ENCODE measurements at places on chromosomes 2 and 18.

DNA sequence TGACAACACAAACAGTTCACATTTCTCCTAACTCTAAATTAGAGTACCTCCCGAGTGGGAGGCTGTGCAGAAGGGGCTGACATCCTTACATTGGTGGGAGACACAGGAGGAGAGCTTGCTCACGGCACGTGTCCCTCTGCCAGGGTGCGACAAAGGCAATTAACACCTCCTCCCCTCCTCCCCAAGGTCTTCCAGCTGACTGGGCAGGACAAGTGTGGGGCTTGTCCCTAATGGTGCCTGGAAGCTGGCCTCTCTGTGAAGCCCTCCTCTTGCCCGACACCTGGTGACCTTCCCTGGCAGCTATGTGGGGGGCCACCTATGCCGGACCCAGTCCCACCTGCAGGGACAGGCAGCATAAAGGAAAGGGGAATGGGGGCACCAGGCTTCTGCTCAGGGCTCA, 57.0 kb downstream of the FAM168B start:
- DNase-seq = no peak

DNA sequence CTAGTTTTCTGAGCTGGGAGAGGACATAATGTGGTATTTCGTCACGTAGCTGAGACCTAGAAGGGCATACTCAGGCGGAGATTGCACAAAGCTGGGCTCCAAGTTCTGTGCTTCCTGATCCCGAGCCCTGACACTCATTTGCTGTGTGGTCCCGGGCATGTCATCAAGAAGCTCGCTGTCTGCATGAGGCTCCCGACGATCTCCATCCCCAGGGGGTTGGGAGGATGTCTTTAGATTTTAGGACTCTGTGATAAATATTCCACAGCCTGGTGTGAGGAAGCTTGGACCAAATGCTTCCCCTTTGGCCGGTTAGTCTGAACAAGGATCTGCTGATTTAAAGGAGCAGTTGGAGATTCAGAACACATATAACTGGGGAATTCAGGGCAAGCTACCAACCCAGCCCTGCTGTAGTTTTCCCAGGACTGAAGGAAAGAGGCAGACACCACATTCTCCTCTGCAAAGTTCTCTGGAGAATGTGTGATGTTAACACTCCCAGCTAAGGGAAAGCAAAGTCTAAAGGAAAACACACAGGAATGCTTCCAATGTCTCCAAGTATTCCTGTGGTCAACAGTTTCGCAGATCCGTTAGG, 2.3 kb downstream of the KCNE4 start:
- no peak for DNase-seq

DNA sequence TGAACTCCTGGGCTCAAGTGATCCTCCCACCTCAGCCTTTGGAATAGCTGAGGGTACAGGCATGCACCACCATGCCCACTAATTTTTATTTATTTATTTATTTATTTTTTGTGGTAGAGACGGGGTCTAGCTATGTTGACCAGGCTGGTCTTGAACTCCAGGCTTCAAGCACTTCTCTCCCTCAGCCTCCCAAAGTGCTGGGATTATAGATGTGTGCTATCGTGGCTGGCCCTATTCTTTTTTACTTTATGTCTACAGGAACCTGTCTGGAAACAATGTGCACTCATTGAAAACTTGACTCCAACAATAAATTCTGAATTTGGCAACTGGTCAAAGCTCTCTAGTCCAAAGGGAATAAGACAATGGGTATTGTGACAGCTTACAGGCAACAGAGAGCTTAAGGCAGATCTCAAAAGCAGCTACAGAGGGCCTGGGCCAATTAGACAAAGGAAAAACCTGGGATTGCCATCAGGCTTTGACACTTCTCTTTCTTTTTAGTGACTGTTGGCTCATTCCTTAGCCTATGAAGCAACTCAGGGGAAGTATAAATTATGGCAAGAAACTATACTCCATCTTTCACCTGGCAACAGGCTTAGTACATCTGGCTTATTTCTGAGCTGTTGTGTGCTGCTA, 55.1 kb upstream of the RAPGEF4 start:
- DNase-seq = no peak

DNA sequence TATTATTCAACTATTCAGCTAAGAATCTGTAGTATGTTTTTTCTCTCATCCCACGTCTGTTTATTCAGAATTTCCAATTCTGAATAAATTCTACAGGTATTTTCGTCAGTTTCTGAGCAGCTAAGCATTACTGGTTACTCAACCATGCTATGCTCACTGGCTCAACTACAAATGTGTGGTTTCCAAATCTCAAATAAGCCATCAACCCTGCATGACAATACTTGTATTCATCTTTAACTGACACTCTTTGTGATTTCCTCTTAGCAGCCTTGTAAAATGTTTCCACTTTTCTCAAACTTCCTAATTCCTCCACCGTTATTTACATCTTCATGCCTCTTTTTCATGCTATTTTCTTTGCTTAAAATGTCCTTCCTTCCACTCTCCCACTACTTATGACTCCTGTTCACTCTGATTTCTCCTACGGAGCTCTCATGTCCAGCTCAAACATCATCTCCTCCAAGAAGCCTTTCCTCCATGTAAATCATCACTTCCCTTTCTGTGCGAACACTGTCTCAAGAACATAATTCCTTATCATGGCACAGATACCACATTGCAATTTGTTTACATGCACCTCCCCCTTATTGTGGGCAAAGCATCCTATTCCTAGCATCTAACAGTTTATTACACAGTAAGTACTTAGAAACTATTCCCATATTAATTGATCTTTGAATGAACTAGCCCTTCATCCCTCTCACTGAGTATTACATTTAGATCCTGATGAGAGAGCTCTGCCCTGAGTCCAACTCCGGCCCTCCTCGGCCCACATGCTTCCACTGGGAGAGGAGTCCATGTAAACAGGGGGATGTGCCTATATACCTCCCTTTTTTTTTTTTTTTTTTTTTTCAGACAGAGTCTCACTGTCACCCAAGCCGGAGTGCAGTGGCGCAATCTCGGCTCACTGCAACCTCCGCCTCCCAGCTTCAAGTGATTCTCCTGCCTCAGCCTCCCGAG, 10.5 kb downstream of the CCDC88A start:
- no peak for DNase-seq

DNA sequence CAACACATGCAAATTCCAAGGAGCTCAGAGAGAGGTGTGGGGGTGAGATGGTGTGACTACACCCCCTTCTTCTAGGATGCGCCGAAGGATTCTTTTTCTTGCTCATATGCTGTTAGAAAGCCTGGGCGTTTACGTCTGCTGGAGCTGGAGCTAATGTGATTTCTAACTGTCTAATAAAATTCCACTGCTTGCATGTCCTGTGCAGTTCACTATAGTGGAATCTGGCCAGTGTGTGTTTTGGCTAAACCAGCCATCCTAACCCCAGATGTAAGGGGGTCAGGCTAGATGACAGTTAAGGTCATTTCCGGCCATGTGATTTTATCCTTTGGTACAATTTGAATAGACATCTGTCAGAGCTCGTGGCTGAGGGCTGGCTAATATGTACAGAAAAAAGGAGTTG, 194.1 kb downstream of the PRKCE start:
- DNase-seq = no peak

GRCh38 chr2:145221032-145221431, 701.1 kb upstream of the ZEB2 start:
- DNase-seq = no peak

GRCh38 chr2:188512456-188512855, 220.8 kb downstream of the GULP1 start:
- no peak for DNase-seq

DNA sequence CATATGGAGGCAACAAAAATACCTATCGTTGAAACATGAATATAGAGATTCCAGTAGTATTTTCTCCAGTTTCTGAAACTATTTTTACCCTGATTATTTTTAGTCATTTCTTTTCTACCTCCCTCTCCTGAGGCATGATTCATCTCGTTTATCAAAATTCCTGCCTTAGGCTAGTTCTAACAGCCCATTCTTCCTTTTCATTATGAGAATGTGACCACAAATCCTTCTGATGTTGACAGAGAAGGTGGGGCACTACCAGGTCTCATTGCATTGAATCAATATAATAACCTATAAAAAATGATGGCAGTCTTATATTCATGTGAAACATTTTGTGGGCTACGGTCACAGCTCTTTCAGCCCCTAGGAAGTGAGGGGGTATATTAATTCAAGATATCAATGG, 406.5 kb upstream of the UBE2E3 start:
- DNase-seq = no peak

GRCh38 chr2:181131584-181131983, 151.2 kb downstream of the UBE2E3 start:
- no peak for DNase-seq

GRCh38 chr18:12423820-12424219, 16.1 kb downstream of the PRELID3A start:
- DNase-seq = no peak

DNA sequence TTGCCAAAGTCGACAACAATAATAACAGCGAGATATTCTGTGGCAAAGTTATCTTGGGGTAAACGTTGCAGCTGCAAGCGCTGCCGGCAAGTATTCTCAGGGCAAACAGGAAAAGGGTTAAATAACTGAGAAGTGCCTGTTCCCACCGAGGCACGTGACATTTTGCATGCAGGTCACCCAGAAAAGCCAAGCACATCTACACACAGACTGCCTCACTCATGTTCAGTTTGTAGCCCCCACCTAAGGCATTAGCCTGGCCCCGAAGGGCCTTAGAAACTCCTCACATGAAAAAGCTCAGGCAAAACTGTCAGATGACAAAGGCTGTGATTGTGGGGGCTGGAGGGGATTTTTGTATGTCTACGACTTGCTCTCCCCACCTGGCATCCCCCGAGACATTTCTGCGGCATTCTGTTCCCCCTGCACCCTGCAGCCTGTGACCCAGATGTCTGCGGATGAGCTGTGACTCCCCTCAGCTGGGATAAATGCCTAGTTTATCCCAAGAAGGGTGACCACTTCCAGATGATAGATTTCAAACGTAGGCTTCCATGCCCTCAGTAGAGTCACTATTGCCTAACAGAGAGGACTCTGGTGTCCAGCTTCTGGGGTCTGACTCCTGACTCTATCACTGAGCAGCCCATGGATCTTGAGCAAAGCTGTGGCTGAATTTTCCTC, 215.2 kb upstream of the SIX2 start:
- DNase-seq = no peak

DNA sequence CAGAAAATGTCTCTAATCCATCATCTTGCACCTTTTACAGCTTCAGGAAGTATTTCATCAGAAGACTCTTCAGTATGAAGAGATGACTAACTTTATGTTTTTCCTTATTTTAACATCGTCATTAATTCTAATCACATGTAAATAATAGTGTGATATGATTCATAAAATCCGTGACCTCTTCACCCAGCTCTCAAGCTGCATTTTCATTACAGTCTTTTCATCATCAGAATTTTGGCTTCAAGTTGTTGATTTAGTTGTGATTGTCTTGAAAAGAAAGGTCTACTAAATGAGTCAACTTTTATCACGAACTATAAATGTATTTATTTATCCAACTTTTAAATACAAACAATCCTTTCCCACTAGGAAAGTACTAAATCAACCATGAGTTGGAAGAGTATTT, 410.3 kb downstream of the LRP1B start:
- DNase-seq = no peak

GRCh38 chr2:127278959-127279358, 15.0 kb downstream of the ERCC3 start:
- DNase-seq = no peak

DNA sequence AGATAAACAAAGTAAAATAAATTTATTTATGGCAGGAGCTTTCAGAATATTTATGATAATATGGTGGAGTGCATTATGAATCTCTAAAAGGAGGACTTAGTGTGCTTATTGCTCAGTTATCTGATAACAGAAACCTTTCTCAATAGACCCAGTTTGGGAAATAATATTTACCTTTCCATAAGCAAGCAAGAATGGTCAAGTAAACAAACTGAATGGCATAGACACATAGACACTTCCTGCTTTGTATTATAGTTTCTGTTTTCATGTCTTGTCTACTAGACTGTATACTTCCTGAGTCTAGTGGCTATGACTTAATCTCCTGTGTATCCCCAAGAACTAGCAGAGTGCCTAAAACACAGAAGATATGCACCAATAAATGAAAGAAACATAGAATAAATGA, 87.8 kb downstream of the UPP2 start:
- no peak for DNase-seq

GRCh38 chr2:169027234-169027633, 3.9 kb downstream of the ABCB11 start:
- DNase-seq = no peak

DNA sequence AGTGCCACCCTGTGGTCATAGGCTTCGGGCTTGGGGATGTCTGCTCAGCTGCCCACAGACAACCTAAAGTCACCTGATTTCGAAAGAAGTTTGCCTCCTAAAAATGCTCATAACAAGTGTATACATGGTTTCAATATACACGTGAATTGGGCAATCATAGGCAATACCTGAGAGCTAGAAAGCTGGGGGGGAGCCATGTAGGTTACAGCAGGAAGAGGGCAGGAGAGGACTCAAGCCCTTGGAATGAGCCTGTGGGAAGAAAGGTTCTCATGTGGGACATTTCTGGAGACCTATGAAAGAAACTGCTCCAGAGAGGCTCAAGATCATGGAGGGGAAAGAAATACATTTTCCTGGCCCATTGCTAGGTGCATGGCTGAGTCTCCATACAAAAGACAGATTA, 109.7 kb downstream of the ACOXL start:
- no peak for DNase-seq

GRCh38 chr2:55025627-55026026, 24.6 kb downstream of the RTN4 start:
- DNase-seq = no peak

DNA sequence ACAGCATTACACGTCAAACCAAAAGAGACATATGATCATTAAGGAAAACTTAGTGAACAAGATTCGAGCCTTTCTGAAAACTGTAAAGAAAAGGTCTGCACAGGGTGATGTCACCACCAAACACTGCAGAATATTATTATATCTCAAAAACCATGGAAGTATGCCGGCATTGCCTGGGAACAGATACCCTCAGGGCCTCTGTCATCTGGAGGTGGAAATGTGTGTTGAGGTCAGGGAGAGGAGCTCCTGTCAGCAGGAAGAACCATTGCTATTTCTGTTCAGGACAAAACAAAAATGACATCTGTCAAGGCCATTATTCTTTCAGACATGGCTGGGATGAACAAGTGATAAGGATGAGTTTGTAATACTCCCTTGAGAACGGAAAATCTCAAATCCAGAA, 365.9 kb upstream of the TRIB2 start:
- no peak for DNase-seq

DNA sequence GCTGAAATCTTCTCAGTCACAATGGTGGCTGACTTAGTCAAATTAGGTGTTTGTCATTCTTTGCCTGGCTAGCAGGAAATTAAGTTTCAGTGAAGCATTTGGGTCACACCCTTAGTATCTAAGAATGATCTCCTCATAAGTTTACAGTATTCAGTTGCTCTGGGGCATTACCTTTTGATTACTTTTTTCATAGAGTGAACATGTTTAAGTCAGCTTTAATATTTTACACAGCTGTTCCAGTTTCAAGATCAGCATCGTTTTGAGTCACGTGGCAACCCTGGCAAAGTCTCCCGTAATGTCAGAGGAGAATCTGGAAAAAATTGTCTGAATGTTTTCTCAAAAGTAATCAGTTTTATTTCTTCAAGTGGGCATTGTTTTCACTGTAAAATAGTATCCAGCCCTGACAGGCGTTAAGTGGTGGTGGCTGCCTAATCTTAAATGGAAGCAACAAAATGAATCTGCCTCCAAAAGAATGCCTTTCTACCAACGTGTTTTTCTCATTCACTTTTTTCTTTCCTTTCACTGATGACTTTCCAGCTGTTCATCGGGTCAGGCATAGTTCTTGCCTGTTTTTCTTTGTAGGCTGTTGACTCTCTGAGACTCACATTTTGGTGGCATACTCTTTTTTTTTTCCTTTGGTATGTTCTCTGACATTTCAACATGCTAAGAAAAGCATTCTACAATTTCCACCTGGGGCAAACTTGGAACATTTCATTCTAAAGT, 319.6 kb upstream of the TCF4 start:
- DNase-seq = no peak

- DNase-seq = no peak
Measured at GRCh38 chr18:74661691-74662090, 64.0 kb downstream of the ZNF407 start.

Data from D721Med (cell line).